Activated T-cell treated with anti-CD3 and anti-CD28 coated beads for 4 hours (primary cell): ENCODE measurements at places on chromosomes 12 and 14.

GRCh38 chr12:98924-99352 lies 32.4 kb downstream of the IQSEC3 start:
- no peak for DNase-seq

DNA sequence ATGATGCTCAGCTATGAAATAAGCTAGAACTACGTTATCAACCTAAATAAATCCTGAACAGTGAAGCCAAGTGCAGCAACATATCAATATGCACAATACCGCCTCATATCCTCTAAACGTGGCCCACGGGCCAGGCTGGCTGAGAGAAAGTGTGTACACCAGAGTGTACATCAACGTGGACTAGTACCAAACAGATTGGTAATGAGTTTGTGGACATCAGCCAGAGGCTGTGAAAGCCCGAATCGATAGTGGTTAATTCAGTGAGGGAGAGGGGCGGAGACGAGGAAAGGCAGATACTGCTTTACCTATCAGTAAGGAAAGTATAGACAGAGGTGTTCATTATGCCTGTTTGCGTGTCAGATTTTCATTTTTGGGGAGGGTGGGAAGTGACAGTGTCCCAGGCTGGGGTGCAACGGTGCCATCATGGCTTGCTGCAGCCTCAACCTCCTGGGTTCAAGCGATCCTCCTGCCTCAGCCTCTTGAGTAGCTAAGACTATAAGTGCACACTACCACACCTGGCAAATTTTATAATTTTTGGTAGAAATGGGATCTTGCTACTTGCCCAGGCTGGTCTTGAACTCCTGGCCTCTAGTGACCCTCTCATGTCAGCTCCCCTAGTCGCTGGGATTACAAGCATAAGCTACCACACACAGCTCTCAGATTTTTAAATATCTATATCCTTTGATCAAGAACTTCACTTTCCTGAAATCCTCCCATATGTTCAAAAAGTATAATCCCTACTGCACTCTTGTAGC lies 50.1 kb downstream of the ANAPC7 start:
- DNase-seq: no peak

DNA sequence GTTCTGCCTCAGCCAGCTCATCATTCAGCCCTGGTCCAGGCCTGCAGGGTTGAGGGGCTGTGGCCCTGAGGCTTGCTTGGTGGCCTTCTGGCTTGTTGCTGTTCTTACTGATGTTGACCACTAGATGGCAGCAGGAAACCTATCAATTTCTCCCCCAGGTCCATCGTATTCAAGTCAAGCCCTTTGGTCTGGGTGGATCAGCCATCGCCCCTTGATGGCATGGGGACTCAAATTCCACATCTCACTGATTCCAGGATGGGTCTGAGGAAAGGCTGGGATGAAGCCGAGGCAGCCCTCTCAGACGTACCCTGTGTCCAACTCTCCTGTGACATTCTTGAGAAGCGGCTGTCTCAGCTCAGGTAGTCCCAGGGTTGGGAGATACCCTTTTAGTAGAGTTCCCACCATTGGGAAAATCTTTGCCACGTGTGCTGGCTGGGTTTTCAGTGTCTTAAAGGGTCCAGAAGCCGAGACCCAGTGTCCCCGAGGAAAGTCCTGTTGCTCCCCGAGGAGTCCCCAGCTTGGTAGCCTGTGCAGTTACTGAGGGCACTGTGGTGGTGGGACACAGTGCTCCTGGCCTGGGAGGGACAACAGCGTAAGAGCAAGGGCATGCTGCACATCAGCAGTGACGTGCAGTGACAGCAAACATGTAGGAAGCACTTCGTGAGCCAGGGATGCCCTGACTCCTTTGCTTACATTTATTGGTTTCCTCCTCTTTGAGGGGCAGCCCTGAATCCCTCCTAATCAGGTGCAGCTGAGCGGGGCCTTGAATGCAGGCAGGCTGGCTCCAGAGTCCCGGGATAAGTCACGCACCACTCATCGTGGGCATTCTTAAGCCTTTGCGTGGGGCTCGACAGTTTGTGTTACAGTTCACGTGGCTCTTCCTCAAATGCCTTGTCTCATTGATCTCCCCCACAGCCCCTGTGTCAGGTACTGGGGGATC lies 58.6 kb downstream of the TSPAN9 start:
- DNase-seq: peak; percentile 8

DNA sequence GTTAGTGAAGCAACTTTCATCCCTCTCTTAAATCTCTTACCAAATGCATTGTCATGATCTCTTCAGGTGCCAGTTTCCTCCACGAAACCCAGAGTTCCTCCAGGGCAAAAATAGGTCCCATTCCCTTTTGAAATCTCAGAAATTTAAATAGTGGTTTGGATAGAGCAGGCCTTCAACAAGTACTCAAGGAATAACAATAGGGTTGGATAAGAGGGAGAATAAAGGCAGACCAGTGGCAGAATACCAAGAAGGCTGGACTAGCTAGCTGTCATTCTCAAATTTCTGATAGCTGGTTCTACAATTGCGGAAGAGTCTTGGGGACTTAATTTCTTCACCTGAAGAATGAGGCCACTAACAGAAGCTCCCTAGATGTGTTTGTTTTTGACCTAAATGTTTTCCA lies 62.5 kb downstream of the PKP2 start:
- no peak for DNase-seq

GRCh38 chr12:119354172-119354571 lies 19.6 kb downstream of the CCDC60 start:
- DNase-seq: no peak

- no peak for DNase-seq
Observed at GRCh38 chr12:12719496-12719895, 2.3 kb downstream of the CDKN1B start.

GRCh38 chr14:67900231-67900630 lies 80.7 kb downstream of the RAD51B start:
- DNase-seq: no peak

GRCh38 chr12:120429368-120429767 lies 8.5 kb upstream of the COX6A1 start:
- no peak for DNase-seq

DNA sequence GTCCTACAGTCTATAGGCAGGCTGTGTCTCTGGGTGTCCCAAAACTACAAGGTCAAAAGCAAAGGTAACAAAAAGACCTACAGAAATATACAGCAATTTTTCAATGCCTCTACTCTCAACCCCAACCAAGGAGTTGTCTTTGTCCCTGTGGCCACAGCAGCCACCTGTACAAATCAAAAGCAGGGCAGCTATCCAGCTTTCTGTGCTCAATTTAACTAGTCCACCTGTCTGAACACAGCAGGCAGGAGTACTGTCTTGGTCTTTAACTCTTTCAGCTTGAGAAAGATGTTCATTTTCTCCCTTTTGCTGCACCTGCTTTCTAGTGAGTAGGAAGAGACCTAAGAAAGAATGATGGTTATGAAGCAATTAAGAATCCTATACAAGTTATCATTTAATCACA lies 19.7 kb downstream of the GDF11 start:
- DNase-seq: no peak

- DNase-seq: no peak
Observed at GRCh38 chr12:99810718-99811593, 163.4 kb downstream of the GARIN6 start.

- DNase-seq: peak; percentile 42
Observed at GRCh38 chr12:122646517-122647217, 56.5 kb downstream of the HCAR2 start.

- DNase-seq: no peak
Observed at GRCh38 chr12:47097276-47097896, 17.6 kb upstream of the AMIGO2 start.

DNA sequence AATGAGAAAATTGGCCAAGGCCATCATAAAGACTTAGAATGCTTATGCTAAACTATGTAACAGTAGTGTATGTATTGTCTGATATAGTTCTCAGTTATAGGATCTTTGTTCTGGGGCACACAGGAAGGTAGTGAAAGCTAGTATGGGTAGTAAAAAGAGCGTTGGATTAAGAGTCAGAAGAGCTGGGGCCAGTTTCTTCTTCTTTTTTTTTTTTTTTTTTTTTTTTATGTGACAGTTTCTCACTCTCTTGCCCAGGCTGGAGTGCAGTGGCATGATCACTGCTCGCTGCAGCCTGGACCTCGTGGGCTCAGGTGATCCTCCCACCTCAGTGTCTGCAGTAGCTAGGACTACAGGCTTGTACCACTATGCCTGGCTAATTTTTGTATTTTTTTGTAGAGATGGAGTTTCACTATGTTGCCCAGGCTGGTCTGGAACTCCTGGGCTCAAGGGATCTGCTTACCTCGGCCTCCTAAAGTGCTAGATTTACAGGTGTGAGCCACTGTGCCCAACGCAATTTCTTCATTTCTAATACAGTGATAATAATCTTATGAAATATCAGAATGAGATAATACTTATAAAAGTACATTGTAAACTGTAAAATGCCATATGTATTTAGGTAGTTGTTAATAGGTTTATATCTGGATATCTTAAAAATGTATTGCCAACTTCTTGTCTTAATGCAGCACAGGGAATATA lies 7.4 kb downstream of the MDM2 start:
- no peak for DNase-seq

- no peak for DNase-seq
Observed at GRCh38 chr12:57604454-57604991, at the start of gene DTX3. DTX3 (plus strand) TSS chr12:57604824; CDS start chr12:57606518, 1,694 bp downstream.

GRCh38 chr12:122102331-122102730 lies 23.8 kb downstream of the MLXIP start:
- no peak for DNase-seq

GRCh38 chr12:11954181-11954580 lies 116.6 kb upstream of the BCL2L14 start:
- no peak for DNase-seq

DNA sequence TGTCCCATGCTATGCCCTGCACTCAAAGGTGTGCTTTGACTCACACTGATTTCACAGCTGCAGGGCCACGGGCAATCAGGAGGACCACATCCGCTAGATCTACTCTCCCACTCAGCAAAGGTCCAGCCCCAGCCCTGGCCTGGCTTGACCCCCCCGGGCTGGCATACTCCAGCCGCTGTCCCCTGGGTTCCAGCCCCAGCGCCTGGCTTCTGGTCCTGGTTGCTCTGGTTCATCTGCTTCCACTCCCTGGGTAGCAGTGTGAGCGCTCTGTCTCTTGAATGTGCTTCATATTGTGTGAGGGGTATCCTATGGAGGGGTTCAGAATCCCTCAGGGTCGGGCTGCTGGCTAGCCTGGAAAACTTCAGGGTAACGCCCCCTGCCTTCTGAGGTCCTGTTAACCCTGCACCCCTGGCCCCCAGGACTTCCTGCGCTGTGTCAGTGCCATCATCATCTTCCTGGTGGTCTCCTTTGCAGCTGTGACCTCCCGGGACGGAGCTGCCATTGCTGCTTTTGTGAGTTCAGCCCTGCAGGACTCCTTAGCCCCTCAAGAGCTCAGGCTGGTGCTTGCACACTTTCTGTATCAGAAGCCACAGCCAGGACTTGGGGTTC lies 1.9 kb downstream of the CMTM5 start:
- no peak for DNase-seq

DNA sequence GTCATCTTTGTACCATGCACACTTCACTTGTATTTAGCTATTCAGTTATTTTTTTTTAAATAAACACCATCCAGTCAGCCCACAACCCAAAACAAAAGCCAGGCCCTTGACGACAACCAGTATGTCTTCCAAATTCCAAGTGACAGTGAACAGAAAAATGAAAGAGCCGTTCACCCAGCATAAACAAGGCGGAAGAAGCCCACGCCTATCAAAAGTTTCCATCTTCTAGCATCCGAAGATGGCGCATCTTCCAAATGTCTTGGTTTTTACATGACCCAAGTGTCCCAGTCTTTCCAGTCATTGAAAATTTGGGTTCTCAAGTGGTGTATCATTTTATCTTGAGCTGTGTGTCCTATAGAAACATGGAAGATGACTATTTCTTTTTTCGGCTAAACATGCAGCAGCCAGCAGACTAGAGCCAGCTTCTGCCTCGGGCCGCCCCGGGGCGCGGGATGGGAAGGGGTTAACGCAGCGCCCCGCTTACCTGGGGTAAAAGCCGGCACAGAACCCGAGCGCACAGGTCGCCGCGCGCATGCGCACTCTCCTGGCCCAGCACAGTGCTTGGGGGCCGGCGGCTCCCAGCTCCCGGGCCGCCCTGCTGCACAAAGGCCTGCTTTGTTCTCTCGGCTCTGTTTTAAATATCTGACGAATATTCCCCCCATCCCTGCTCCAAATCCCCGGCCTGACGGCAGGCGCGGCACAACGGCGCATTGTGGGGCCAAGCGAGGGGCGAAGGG lies 164.8 kb downstream of the ZFP36L1 start:
- peak; percentile 51 for DNase-seq
